ENCODE measurements at places on chromosomes 1 and 21. TPM values are rescaled to one million over a fixed set of nuclear protein-coding genes. Genes with fewer than 3 reads are reported as not detected.

Gene TNFSF18
- total RNA-seq: not detected

Gene INTS11
- total RNA-seq: 208 TPM

Gene S100A7A
- not detected for total RNA-seq

Gene IQCC
- total RNA-seq: 2.8 TPM

Gene FCRL4
- not detected for total RNA-seq

All from uterus (tissue), 4 donors.